ENCODE measurements at places on chromosomes 3 and 15.

GRCh38 chr15:73628976-73629797 lies 4.0 kb downstream of the NPTN start:
- no peak for DNase-seq

DNA sequence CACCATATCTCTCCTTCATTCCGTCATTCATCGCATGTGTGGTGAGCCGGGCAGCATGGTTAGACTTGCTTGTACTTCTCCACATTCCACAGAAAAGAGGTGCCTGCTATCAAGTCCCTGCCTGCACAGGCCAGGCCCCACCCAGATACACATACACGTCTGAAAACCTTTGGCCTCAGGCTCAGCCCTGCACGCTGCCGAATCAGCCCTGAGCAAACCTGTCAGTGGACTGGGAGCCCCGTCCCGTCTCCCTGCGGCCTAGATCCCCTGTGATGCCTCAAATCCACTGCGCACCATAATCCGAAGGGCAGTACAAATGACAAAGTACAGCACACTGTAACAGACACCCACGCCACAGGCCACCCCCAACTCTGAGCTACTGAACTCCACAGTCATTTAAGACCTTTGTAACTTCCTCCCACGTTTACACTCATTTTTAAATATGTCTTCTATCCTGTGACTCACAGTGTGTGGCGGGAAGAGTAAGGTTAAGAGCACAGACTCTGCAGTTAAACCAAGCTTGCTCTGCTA lies 67.1 kb downstream of the MB21D2 start:
- DNase-seq = peak; percentile 43

DNA sequence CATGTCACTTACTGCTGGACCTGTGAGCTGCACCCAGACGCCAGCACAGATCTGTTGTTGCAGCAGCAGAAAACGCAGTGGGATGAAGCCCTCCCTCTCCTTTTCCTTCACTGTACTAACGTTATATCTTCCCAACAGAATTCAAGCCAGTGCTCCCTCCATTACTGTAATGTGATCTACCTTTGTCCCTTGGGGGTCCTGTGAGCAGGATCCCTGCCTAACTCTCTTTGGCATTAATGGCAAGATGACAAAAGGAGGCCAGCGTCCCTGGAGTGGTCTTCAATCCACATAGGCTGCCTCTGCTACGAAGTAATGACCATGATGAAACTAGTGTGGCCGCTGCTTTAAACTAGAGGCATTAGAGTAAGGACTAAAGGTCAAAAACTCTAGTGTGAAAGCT lies 69.3 kb upstream of the SOX14 start:
- no peak for DNase-seq

DNA sequence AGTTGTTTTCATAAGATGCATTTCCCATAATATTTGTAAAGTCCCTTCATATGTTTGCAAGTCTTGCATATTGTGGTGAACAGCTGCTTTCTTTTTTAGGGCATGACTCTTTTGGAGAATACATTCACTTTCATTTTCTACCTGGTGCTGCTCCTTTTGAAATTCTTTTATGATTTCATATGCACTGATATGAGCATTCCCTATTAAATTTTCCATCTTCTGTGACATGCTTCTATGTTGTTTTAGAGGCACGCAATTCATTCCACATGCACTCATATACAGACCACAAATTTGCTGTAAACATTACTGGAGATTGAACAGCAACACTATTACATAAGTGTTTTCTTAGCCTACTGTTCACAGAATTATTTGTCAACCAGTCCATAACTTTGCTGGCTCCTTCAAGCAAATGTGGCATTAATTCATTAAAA lies 92.8 kb upstream of the TNFSF10 start:
- peak; percentile 49 for DNase-seq

DNA sequence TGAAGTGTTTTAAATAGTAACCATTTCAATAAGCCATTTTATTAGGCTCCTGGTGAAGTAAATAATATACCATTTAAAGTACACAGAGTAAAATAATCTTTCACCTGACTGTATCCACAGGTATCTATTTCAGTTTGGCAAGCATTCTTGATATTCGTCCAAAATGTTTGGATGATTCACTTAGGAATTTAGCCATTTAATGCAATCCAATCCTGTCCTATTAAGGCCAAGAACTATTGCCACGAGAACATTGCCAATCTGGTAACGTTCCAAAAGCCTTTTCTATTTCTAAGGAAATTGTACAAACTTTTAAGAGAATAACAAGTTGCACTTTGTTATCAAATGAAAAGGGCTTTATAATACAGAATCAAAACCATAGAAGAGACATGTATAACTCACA lies 209.8 kb upstream of the THRB start:
- peak; percentile 44 for DNase-seq

GRCh38 chr3:136473716-136474326 lies 223.7 kb downstream of the PCCB start:
- peak; percentile 33 for DNase-seq

DNA sequence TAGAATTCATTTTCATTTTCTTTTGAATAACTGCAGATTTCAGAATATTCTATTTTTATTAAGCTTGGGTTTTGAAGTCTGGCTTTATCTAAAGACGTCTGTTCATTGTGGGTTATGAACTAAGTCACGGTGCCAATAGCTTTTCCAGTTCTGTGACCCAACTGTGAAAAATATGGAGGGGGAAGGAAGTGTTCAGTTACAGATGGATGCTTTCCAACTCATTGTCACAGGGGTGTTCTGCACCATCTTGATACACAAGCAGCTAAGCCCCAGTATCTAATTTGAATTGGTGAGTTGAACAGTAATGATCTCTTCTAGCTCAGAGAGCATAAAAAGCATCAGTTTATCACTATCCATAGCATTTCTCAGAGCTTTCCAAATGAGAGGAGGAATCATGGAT lies 710.6 kb downstream of the EDEM1 start:
- no peak for DNase-seq

- DNase-seq = no peak
Observed at GRCh38 chr15:101536166-101536874, 46.8 kb upstream of the PCSK6 start.

GRCh38 chr15:23578521-23579150 lies 13.2 kb downstream of the MKRN3 start:
- no peak for DNase-seq

- no peak for DNase-seq
Observed at GRCh38 chr3:86029590-86029989, 961.4 kb downstream of the VGLL3 start.

- DNase-seq = peak; percentile 14
Observed at GRCh38 chr3:146625186-146625775, 20.1 kb upstream of the PLSCR5 start.

- no peak for DNase-seq
Observed at GRCh38 chr3:140265302-140265701, 330.3 kb downstream of the CLSTN2 start.

DNA sequence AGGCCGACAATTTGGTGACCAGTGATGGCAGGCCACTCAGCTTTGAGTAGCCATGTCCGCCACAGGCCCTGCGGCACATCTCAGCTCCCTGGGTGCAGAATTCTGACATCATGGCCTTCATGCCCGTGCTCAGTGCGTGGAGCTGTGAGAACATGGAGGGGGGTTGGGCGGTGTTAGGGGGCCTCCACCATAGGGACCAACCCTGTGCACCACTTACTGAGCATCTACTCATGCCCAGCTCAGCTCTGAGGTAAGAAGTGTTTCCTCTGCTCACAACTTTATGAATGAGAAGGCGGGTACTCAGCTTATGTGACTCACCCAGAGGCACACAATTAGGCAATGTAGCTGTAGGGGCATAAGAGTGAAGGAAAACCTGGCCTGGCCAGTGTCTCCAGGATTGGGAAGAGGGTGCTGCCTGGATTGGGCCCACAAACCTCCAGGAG lies 10.5 kb downstream of the ACOX2 start:
- DNase-seq = peak; percentile 90

- DNase-seq = no peak
Observed at GRCh38 chr3:148958696-148959095, 32.6 kb upstream of the GYG1 start.

DNA sequence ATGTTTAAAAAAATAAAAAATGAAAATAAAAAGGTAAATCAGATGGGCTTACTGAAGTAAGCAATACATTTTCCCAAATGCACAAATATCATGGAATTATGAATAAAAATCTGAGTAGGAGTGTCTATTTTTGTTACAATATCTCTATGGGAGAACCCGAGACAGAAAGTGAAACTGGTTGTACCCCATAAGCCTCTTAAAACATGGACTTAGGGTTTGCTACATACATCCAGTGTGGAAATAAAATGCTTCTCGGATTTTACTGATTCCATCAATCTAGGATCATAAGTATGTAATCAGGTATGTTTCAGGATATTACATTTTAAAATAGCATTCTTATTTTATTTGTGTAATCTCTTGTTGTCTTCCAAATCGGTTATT lies 177.8 kb upstream of the CDIN1 start:
- no peak for DNase-seq

- peak; percentile 68 for DNase-seq
Observed at GRCh38 chr3:55720614-55721013, 233.5 kb upstream of the WNT5A start.

Data from AG10803 (cell line).